Kidney (tissue), 22 donors: ENCODE measurements at places on chromosomes 1 and 21.

- DNase-seq, result no peak
These were observed 26.9 kb downstream of the DAP3 start for GRCh38 chr1:155715777-155716176.

DNA sequence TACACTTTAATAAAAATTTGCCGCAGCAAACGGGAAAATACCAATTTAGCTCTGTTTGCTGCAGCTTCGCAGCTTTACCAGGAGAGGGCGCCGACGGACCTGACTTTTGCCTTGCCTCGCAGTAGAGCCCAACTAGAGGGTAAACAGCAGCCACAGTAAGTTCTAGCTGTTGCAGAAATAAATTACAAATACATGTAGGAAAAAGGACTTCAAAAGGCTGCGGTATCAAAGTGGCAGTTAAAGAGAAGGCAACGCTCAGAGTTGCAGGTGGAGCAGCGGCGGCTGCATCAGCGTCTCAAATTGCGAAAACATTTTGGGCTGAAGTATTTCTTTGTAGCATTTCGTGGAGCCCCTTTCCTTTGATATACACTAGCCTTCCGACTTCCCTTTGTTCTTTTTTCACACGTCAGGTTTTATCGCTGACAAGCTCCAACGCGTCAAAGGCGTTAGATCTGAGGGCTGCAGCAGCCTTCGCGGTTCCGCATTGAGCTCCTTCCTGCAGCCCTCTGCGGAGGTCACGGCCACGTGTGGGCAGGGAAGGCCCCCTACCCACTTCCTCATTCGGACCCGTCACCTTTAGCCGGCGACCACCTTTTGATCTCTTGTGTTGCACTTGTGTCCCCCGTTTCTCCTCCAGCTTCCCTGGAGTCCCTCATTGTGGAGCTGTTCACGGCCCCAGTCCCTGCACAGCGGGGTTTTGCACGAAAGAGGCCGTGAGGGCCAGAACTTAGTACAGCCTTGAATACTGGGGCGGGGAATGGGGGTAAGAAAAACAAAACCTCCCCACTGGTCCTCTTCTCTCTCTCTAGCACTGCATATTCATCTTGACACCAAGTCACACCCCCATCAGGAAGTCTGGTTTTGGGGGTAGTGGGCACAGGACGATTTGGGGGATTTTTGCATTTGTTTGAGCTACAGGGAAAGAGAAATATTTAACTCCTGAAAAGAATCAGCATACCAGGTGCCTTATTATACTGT, 72.8 kb downstream of the S1PR1 start:
- DNase-seq, result peak; percentile 78

DNA sequence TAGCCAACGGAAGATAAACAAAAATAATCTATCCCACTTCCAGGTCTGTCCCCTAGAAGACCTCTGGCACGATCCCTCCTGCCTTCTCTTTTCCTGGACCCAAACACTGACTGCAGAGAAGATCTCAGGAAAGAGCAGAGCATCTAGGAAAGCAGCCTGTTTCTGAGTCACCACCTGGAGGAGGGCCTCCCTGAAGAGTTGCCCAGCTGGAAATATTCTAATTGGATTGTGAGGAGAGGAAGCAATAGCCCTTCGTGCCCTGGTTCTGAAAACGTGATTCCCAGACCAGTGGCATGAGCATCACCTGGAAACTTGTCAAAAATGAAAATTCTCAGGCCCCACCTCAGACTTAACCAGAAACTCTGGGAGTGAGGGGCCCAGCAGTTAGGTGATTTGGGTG, 411.1 kb downstream of the SETD4 start:
- DNase-seq, result no peak

DNA sequence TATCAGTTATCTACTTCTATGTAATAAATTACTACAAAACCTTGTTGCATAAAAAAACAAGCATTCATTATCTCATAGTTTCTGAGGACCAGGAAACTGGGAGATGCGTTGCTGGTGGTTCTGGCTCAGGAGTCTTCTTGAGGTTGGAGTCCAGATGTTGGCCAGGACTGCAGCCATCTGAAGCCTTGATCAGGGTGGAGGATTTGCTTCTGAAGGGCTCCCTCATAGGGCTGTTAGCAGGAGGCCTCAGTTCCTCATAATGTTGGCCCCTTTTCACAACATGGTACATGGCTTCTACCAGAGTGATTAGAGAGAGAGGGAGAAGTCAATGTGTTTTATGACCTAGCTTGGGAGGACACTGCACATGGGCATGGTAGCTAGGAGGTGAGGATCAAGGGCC, 137.4 kb downstream of the CNIH3 start:
- DNase-seq, result no peak

GRCh38 chr1:6507461-6507911, 16.0 kb upstream of the PLEKHG5 start:
- DNase-seq, result no peak
